Peyer's patch (tissue), 4 donors: ENCODE measurements at places on chromosomes 3 and 15. TPM values are rescaled to one million over a fixed set of nuclear protein-coding genes. Genes with fewer than 3 reads are reported as not detected.

Gene IL17RC
- total RNA-seq: 123 TPM

Gene SLC9C1
- total RNA-seq: not detected

Gene CDHR4
- not detected for total RNA-seq

Gene DPH6
- total RNA-seq: 17.0 TPM

Gene ERC2
- total RNA-seq: 0.18 TPM

Gene CHRFAM7A
- not detected for total RNA-seq

Gene GOLGA6B
- not detected for total RNA-seq

Gene CRABP1
- total RNA-seq: not detected

Gene PYGO1
- total RNA-seq: 0.35 TPM

Gene NLGN1
- 1.3 TPM for total RNA-seq

Gene FBXL22
- not detected for total RNA-seq

DNA sequence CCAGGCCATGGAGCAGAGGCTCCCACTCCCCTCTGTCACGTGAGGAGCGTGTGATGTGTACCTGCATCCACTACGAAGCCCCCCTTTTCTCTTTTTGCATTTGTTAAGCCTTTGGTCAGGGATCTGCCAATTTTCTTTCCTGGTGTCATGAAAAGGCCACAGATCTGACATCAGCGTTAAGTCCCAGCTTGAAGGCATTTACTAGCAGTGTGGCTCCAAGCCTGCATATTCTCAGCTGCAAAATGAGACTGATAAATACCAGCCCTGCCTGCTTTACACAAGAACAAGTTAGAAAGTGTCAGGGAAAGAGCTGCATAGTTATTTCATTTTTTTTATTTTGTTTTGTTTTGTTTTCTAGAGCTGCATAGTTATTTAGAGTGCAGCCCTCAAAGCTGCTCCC lies 2.3 kb upstream of the ANKRD63 start:
- no peak for DNase-seq

DNA sequence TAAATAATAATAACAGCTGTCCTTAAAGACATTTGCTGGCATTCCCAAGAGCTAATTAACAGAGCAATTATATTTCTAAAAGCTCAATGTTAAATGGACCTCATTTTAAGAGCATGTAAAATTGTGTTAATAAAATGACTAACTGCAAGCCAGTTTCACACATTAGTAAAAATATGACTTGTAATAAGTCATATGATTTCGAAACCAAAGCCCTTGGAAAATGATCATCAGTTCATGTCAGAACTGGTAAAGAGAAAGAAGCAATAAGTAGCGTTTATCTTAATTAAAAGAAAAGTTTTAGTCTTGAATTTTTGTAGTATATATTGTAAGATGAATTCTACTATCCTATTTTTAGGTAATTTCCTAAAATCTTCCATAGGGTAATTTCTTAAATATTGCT lies 310.7 kb downstream of the CNTN3 start:
- DNase-seq: no peak

GRCh38 chr15:77720173-77720572 lies 87.5 kb upstream of the LINGO1 start:
- DNase-seq: no peak

DNA sequence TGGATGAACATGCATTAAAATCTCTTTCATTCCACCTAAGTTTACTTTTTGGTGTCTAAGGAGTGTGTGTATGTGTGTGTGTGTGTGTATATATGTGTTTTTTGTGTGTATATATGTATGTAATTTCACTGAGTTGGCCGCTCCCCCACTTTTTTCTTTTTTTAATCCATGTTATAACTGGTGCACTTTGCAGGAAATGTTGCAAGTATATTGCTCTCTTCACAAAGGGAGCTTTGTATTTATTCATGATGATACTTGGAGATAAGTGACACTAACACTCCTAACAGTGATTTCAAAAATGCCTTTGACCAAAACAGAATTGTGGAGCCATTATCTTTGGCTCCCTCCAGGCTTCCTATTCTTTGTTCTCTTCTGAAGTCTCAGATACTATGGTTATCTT lies 95.8 kb downstream of the FNDC3B start:
- DNase-seq: no peak

GRCh38 chr3:73500321-73500720 lies 124.4 kb downstream of the PDZRN3 start:
- no peak for DNase-seq

DNA sequence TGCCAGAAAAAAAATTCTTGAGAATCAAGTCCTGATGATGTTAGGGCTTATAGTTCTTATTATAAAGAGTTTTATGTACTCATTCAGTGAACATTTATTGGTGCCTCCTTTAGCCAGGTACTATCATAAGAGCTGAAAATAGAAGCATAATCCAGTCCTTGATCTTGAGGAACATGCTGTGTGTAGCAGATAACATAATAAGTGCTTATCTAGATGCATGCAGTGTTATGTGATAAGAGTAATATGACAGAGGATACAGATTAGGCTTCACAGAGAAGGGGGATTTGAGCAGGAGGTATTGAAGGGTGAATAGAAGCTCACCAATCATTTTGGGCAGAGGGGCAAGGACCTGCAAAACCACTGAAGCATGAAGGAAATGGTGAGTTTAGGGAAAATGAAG lies 1.1 kb downstream of the CCR2 start:
- no peak for DNase-seq

GRCh38 chr3:171242951-171243350 lies 216.4 kb upstream of the SLC2A2 start:
- DNase-seq: no peak

DNA sequence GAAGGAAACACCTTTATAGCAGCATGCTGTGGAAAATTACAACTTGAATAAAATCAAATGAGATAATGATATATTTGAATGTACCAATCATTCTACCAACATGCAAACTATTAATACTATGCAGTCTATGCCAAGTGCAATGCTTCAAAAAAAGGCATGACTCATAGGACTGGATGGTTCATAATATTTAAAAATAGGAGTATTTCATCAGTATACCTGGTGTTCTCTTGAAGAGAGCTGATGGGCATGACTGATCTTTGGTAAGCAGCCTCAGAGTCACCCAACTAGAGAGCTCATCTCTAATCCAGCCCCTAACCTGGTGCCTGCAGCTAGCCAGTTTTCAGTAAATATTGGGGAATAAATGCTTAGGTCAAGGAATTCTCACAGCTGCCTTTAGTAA lies 434.7 kb upstream of the ARRDC4 start:
- DNase-seq: no peak

- no peak for DNase-seq
Observed at GRCh38 chr3:106168962-106169750, 300.3 kb upstream of the CBLB start.

DNA sequence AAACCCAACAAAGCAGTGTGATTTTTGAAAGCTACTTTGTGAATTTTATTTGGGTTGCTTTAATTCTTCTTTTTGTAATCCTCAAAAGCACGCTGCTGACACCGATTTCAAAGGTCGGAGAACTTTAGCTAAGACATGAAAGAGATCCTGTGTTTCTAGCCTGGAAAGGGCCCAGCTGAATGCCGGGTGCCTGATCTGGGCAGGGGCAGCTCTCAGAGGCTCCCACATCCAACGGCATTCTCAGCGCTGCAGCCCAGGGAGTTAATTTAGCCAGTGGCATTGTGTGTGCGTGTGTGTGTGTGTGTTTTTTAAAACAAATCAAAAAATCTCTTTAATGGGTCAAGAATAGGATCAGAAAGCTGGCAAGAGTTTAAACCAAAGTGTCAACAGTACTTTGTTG lies 6.6 kb downstream of the RBP1 start:
- peak; percentile 26 for DNase-seq

- no peak for DNase-seq
Observed at GRCh38 chr3:22419261-22419660, 668.3 kb upstream of the ZNF385D start.

- DNase-seq: no peak
Observed at GRCh38 chr15:58146749-58147148, 8.6 kb downstream of the AQP9 start.

- no peak for DNase-seq
Observed at GRCh38 chr15:26083896-26084295, 220.8 kb upstream of the ATP10A start.

- DNase-seq: no peak
Observed at GRCh38 chr3:37715976-37716375, 145.7 kb upstream of the CTDSPL start.

- DNase-seq: no peak
Observed at GRCh38 chr15:80932513-80932815, 57.2 kb downstream of the MESD start.

GRCh38 chr15:61034678-61035291 lies 194.3 kb downstream of the RORA start:
- no peak for DNase-seq

DNA sequence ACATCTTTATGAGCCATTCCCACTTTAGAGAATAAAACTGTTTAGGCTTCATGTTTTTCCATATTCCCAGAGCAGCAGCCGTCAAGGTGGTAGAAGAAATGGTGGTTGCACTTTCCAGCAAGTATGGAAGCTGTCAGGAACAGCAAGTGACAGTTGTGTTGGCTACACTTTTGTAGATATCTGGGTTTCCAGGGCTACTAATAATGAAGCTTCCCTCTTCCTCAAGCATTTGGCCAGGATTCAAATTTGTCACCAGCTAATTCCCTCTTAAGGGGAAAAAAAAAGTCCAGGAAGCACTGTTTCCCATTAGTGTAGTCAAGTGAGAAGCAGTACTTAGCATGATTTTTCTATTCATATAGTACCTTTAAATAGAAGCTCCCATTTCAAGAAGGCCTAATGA lies 252.8 kb downstream of the IGSF11 start:
- no peak for DNase-seq

DNA sequence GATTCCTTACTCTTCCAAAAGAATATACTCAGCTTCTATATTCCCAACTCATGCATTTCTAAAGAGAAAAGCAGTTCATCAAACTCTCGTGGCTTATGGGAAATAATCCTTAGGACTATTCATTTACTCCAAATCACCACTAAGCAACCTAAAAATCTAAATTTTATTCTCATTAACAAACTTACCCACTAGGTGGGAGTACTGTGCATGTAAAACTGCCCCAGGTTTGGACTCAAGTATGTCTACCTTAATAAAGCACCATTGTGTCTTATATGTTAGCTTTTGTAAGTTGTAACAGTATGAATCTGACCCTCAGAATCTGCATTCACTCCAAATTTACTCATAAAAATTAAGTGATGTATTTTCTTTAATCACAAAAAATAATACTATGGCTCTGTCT lies 25.3 kb downstream of the RAD18 start:
- no peak for DNase-seq

DNA sequence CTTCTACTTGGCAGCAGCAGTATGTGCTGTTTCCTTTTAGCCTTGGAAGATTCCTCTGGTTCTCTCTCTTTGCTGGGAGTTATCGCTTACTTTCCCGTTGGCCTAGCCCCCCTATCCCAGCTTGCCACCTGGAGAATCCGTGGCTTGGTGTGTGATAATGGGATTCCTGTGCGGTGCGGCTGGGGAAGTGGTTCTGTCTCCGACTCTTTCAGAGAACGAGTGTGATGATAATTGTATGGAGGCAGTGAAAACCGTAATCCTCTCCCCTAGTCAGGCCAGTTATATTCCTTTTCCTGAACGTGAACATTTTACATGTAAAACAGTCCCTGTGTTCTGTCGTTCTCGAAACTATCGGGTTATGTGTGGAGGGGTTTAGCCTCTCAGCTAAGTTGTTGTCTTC lies 300.1 kb upstream of the C2CD4B start:
- no peak for DNase-seq

DNA sequence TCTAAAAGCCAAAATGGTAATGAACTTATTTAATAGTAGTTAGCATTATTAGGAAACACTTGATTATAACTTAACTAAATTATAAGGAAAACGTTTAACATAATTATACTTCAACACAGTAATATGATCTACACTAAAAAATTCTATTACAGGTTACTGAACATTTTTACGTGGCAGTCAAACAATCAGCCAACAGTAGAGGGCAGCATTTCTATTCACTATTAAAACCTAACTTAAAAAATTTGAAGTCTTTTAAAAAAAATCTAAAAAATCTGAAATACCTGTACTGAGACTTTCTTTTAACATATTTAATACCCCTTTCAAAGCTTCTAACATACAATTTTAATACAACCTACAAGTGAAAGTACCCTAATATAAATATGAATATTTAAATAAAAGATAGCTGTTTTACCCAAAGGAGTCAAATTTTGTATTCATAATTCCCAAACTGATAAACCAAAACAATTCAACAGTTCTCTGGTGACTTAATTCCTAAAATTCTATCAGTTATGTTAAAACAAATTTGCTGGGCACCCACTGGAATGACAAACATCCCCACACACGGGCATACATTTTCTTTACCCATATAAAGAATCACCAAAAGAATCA lies 41.5 kb downstream of the DLG1 start:
- peak; percentile 52 for DNase-seq

GRCh38 chr15:26891448-26892181 lies 24.8 kb downstream of the GABRA5 start:
- DNase-seq: no peak

DNA sequence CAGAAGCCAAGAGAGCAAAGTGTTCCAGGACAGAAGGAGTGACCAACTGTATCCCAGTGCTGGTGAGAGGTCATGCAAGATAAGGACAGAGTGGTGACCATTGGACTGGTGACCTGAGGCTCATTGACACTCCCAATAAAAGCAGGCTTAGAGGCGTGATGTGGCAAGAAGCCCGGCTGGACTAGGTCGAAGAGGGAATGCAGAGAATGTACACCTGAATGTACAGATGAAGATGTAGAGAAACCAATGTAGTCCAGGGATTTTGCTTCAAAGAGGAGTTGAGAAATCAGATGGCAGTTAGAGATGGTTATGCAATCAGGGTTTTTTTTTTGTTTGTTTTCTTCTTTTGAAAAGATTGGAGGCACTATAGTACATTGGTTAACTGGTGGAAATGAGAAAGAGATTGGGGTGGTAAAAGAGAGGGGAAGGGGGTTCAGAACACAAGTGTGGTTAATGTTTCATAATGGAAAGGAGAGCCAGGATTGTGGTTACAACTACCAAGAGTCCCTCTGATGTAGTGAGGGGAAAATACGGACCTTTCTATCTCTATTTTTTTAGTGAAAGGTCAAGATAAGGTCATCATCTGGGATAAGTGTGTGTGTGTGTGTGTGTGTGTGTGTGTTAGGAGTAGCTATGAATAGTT lies 23.3 kb downstream of the ST3GAL6 start:
- no peak for DNase-seq

GRCh38 chr3:138082085-138082991 lies 33.1 kb downstream of the DZIP1L start:
- no peak for DNase-seq

GRCh38 chr3:168248383-168249204 lies 152.9 kb upstream of the GOLIM4 start:
- no peak for DNase-seq

- no peak for DNase-seq
Observed at GRCh38 chr3:181610083-181610972, 101.4 kb upstream of the SOX2 start.

- DNase-seq: no peak
Observed at GRCh38 chr3:60228823-60229222, 1022.4 kb downstream of the FHIT start.

DNA sequence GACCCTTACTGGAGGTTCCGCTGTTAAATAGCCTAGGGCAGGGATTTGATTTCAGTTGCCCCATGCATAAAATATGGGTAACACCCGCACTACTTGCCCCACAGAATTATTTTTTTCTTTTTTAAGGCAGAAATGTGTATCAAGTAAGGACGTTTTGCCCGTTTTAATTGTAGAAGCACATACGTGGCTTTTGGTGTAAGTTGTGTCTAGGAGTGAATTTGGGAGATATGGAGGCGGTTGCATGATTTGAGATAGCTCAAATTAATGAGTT lies 636 bp upstream of the LRRC58 start:
- DNase-seq: no peak

GRCh38 chr3:21013566-21013965 lies 737.4 kb downstream of the ZNF385D start:
- no peak for DNase-seq
